ENCODE measurements at places on chromosomes 5 and 9.

GRCh38 chr5:81513982-81514381, 120.0 kb upstream of the ACOT12 start:
- DNase-seq = no peak

DNA sequence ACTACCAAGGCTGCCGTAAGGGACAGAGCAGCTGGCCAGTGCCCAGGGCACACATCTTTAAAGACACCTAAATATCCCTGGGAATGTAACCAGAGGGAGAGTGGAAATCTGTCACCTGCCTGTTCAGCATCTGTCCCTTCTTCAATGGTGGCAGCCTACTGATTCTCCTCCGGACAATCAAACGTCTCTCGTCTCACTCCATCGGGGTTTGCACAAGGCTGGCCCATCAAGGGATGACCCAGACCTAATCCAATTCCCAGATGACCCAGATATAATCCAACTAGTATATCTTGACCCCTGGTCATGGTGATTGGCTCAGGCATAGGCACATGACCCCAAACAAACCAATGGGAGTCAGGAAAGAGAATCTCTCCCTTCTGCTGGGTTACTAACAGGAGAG, 93.5 kb downstream of the HRH2 start:
- no peak for DNase-seq

DNA sequence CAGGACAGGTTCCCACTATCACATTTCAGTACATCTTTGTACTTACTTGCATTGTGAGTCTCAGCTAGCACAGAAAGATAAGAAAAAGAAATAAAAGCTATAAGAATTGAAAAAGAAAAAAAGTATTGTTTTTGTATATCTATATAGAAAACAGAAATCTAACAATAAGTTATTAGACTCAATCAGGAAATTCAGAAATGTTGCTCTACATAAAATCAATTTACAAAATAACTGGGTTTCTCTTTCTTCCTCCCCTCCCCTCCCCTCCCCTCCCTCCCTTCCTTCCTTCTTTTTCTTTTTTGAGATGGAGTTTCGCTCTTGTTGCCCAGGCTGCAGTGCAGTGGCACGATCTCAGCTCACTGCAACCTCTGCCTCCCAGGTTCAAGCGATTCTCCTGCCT, 7.2 kb upstream of the CACNA1B start:
- DNase-seq = no peak

DNA sequence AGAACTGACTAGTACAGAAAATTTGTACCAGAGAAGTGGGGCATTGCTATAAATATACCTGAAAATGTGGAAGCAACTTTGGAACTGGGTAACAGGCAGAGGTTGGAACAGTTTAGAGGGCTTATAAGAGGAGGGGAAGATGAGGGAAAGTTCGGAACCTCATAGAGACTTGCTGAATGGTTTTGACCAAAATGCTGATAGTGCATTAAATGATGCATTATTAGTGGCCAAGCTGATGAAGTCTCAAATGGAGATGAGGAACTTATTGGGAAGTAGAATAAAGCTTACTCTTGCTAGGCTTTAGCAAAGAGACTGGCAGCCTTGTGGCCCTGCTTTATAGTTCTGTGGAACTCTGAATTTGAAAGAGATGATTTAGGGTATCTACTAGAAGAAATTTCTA, 189.8 kb downstream of the FGF10 start:
- DNase-seq = no peak

DNA sequence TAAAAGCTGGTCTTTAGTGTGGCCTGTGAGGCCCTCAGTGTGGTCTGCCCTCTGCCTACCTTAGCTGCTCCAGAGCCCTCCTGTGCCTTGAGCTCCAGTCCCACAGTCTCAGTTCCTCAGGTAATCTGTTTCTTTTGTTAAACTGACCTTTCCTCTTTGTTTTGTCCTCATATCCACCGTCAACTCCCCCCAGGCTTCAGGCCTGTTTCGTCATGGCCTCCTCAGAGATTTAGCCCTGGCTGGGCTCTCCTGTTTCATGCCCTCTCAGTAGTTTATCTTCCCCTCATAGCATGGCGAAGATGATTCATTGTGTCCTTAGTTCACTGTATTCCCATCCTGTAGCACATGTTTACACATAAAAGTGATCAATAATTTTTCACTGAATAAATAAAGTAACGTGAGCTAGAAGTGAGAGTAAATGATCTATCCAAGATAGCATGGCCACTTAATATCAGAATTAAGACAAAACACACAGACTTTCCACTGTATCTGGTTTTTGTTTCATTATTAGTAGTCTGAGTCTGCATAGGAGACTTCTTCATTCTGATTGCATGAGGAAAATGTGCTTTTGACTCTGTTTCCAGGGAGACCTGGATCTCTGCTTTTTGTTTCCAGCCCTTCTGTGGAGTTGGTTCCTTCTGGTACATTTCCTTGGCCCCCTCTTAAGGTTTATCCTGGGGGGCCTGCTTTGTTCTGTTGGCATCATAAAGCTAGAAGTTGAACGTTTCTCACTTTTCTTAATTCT, 70.5 kb downstream of the SNX24 start:
- DNase-seq = no peak

DNA sequence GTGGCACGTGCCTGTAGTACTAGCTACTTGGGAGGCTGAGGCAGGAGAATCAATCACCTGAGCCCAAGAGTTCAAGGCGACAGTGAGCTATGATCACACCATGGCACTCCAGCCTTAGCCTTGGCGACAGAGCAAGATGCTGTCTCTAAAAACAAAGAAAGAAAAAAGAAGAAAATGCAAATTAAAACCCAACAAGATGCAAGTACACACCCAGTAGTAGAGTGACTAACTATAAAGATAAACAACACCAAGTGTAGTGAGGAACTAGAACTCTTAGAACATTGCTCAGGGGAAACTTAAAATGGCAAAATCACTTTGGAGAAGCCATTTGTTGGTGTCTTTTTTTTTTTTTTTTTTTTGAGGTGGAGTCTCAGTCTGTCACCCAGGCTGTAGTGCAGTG, 34.7 kb upstream of the RARS1 start:
- no peak for DNase-seq

GRCh38 chr9:12403721-12404120, 289.5 kb upstream of the TYRP1 start:
- no peak for DNase-seq

- no peak for DNase-seq
These were observed 253.4 kb downstream of the ARHGAP26 start for GRCh38 chr5:143023411-143024096.

- no peak for DNase-seq
These were observed 166.4 kb downstream of the CDH6 start for GRCh38 chr5:31359839-31360238.
